ENCODE measurements at places on chromosomes 5 and 9.

DNA sequence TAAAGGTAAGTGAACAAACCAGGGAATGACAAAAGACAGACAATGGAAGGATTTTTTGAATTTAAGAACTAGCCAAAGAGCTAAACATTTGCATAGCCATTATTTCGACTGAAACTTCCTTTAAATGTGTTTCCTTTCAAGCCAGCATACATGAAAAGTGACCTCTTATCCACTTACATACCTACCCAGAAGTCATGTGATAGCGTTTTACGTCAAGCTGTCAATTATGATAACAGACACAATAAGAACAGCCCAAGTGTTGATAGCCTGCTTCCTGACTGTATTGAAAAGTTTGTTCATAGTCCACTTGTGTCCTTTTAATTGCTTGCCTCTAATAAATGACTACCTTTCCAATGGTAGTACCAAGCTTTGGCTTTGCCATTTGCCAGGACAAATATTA is 206.0 kb downstream of the NFIB start:
- DNase-seq: no peak

DNA sequence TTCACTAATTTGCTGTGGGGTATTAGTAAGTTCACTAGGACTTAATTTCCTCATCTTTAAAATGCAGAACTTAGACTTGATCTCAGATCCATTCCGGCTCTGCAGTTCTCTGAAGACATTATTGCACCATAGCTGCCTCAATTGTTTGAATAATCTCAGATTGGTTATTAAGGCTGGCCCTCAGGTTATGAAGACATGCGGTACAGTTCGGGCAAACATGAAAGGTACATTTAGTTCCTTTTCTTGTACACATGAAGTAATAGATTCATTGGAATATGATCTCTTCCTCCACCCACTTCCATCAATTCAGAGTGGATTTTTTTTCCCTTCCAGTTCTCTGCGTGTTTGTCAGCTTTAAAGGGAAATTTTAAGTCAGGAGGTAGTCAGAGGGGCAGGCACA is 28.0 kb downstream of the ATP6V0E1 start:
- no peak for DNase-seq

DNA sequence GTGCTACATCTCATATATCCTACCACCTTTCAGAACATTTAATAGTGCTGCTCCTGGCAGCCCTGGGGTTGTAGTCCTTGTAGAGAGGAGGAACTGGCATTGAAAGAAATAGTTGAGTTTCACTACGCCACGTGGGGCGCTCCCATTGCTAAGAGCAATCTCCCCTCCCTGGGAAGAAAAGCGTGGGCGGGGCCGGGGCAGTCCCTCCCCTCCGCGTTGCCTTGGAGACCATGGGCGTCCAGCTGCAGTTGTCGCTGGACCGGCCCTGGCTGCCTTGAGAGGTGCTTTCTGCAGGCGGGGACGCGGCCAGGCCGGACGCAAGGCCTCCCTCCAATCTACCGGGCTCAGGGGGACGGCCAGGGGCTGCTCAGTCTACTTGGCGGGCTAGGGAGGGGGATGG is 368 bp upstream of the CCDC180 start:
- peak; percentile 7 for DNase-seq

- DNase-seq: no peak
Measured at GRCh38 chr5:179153921-179154345, 93.8 kb downstream of the ZNF354C start.

- DNase-seq: no peak
Measured at GRCh38 chr5:171660434-171660833, 125.2 kb upstream of the SMIM23 start.

- DNase-seq: no peak
Measured at GRCh38 chr5:55146080-55146479, 13.9 kb upstream of the GPX8 start.

DNA sequence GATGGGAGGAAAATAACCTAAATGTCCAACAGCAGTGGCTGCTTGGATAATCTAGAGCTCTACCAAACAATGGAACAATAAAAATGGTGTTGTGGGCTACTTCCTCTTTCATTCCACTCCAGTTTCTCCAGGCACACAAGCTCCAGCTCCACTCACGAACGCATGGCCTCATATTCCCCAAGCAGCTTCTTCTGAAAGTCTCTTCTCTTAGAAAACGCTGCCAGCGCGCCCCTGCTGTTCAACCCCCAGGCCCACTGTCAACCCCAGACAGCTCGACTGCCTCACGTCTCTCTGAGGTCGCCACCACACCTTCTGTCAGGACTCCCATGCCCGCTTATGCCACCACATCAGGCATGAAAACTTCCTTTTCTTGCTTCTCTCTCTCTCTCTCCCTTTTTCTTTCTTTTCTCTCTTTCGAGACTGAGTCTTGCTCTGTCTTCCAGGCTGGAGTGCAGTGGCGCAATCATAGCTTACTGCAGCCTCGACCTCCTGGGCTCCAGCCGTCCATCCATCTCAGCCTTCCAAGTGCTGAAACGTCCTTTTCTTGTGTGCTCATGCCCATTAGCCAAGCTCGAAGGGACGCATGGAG is 16.2 kb downstream of the OR2V2 start:
- no peak for DNase-seq

GRCh38 chr9:17744786-17745185 is 165.9 kb downstream of the SH3GL2 start:
- no peak for DNase-seq

DNA sequence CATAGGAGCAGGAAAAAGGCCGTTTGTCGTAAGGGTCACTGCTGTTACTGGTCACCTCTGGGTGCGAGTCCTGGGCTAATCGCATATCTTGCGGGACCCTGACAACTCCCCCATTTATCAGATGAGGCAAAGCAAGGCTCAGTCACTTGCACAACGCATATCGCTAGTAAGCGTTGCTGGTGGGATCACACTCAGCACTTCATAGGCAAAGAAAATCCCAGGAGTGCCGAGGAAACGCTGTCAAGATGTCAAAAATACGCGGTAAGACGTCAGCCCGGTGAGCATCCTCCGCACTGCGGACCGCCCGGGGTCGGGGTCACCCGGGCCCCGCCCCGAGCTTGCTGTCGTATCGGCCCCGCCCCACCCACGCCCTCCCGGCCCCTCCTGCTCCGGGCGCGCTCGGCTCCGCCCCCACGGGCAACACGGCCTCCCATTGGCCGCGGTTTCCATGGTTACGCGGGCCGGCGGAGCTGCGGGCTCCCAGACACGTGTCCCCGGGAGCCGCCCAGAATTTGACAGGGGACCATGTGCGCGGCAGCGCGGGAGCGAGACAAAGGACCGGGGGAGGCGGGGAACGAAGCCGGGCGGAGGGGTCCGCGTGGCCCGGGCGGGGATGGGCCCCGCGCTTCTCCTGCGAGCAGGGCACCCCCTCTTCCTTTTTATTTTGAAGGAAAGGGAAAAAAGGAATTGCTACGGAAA is 80.2 kb upstream of the IER5L start:
- DNase-seq: peak; percentile 91

- DNase-seq: no peak
Measured at GRCh38 chr9:36138496-36138895, 2.0 kb downstream of the GLIPR2 start.

- DNase-seq: no peak
Measured at GRCh38 chr5:33978306-33978705, 6.2 kb downstream of the SLC45A2 start.

DNA sequence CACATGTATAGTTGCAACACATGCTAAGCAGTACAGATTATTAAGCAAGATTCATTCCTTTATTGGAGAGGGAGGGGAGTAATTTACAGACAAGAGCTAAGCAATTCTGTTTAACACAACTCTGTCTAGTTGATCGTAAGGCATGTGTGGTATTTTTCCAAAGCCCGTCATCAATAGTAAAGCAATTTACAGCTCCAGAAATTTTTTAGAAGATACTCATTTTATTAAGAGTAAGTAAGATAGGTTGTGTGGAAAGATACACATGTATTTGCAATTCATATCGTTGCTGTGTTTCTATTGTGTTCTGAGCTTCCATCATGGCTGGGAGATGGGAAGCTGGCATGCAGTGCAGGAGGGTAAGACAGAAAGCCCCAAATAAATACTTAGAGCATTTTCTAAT is 289.2 kb upstream of the TMEM161B start:
- no peak for DNase-seq

DNA sequence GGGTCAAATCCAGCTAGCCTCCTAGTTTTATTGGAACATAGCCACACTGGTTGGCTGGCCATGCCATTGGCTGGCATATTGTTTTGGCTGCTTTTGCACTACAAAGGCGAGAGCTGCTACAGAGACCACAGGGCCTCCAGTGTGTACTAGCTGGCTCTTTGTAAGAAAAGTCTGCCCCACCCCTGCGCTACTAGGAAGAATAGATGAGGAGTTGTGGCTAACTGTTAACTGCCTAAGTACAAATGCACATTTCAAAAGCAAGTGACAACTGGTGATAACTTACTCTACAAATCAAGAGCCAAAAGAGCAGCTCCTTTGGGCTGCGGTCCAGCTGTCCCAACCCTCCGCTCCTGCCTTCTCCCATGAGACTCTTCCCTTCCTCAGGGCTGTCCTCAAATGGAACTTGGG is 63.9 kb downstream of the SERINC5 start:
- DNase-seq: no peak

- no peak for DNase-seq
Measured at GRCh38 chr5:59346514-59346913, 547.0 kb downstream of the PDE4D start.

- DNase-seq: no peak
Measured at GRCh38 chr9:123426406-123426805, 70.4 kb downstream of the CRB2 start.

- DNase-seq: no peak
Measured at GRCh38 chr5:149840226-149840825, 104.3 kb downstream of the PDE6A start.

GRCh38 chr5:93995126-93995621 is 253.8 kb upstream of the POU5F2 start:
- no peak for DNase-seq

DNA sequence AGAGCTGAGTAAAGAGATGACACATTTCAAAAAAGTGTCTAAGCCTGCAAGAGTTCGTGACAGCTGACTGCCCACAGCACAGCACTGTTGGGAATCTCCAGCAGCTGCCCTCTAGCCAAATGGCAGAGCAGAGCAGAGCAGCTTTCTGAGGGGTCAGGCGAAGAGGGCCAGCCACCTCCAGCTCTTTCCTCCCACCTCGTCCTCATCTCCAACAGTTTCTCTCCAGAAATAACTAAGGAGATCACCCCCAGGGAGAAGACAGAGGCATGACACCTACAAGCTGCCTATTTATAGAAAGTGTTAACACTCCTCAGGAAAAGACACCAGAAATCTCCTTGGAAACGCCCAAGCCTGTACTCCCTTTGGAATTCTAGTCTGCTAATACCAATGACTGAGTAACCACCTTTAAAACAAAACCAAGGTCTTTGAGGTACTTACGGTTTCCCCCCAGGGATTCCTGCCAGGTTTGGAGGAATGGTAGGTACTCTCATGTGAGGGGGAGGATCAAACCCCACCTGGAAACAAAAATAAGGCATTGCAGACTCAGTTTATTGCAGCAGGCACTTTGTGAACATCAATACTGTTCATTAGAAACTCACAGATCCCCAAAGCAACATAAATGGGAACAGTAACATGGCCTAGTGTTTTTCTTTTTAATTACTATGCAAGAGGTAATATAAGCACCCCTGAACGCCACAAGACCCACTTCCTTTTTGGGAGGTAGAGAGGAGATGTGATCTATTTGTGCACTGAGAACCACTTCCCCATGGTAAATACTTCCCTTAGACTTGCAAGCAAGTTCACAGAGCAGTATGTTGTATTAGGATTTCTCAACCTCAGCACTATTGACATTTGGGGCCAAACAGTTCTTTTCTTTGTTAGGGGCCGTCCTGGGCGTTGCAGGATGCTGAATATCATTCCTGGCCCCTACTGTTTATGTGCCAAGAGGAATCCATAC is 79.3 kb downstream of the TLE1 start:
- no peak for DNase-seq

DNA sequence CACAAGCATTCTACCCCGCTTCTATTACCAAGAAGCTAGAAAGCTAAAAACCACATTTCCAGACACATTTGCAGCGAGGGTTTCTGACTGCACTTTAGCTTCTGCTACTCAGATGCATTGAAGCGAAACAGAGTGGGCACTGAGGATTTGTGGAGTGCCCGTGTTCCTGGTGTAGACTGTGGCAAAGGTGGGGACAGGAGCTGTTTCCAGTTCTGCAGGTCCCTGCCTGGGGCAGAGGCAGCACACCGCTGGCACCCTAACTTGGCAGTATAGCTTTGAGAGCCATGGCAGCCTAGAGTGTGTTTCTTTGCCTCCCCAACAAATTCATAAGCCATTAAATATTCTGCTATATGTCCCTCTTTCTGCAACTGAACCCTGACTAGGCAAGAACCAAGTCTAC is 108.6 kb upstream of the SPOCK1 start:
- DNase-seq: no peak

DNA sequence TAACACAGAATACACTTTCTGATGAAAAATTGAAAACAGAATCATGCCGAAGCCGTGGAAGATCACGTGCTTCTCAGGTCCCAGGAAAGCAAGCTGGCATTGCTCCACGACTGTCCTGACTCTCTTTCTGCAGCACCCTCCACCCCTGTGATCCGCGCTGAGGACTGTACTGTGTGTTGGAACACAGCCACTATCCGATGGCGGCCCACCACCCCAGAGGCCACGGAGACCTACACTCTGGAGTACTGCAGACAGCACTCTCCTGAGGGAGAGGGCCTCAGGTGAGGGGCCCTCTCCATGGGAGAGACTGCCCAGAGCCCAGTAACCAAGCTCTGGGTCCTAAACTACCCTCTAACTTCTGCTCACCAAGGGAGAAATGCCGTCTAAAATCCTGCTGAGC is 73.3 kb downstream of the CMYA5 start:
- DNase-seq: no peak

DNA sequence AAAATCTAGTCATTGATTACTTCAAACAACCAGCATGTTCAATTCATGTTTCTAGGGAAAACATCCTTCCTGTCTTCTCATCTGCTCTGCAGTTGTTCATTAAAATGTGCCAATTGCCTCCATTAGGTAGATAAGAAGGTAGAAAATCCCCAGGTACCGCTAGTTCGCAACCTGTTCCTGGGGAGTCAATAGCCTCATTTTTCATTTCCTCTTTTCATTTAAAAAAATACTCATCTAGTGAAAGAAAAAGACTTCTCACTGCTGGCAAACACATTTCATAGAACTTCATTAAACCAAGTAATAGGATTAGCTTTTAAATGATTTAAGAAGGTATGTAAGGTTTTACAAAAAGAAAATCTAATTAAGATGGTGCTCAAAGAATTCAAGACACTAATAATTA is 113.3 kb downstream of the MARCHF11 start:
- DNase-seq: no peak

- DNase-seq: no peak
Measured at GRCh38 chr5:77175231-77175630, 35.2 kb upstream of the PDE8B start.

- DNase-seq: no peak
Measured at GRCh38 chr9:107375001-107375400, 91.9 kb downstream of the RAD23B start.

GRCh38 chr9:108001237-108001636 is 511.7 kb upstream of the KLF4 start:
- no peak for DNase-seq

GRCh38 chr9:114186605-114187289 is 31.4 kb downstream of the COL27A1 start:
- no peak for DNase-seq

Measured in stimulated activated CD4-positive, alpha-beta T cell treated with anti-CD3 and anti-CD28 coated beads, Interleukin-2, amount 100 ng/mL, for 48 hours (primary cell).